Epithelial cell of proximal tubule (primary cell): ENCODE measurements at places on chromosomes 1 and 21.

DNA sequence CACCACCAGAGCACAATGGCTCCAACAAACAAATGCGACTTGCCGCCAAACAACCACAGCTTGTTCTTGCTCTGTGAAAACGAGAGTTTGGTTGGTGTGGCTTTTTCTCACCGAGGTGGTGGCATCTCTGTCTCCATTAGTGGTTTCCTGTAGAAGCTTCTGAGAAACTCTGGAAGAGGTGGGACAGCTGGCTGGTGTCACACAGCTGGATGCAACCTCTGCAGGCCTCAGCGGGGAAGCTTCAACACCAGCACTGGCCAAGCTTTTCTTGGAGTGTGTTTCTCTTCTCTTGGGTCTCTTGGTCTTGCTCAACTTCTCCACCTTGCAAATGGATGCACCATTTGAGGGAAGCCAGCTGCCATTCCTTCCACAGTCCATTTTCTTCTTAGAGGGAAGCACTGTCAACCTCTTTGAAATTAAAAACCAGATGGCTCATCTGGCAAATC, 124.8 kb downstream of the KCNN3 start:
- DNase-seq: no peak

DNA sequence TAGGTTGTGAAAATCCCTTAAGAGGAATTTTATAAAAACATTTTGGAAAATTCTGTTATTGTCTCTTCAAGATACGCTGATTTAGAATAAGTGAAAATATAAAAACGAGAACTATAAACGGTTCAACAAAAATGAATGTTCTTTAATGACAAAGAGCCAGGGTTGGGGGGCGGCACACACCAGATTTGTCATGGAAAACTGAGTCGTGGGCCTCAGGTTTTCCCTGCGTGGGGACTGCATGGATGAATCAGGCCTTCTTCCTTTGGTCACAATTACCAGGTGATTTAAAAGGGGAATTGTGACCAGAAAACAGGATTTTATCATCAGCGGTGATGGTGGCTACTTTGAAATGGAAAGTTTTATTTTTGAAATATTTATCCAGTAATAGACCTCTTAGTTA, 8.6 kb downstream of the LHX4 start:
- no peak for DNase-seq

DNA sequence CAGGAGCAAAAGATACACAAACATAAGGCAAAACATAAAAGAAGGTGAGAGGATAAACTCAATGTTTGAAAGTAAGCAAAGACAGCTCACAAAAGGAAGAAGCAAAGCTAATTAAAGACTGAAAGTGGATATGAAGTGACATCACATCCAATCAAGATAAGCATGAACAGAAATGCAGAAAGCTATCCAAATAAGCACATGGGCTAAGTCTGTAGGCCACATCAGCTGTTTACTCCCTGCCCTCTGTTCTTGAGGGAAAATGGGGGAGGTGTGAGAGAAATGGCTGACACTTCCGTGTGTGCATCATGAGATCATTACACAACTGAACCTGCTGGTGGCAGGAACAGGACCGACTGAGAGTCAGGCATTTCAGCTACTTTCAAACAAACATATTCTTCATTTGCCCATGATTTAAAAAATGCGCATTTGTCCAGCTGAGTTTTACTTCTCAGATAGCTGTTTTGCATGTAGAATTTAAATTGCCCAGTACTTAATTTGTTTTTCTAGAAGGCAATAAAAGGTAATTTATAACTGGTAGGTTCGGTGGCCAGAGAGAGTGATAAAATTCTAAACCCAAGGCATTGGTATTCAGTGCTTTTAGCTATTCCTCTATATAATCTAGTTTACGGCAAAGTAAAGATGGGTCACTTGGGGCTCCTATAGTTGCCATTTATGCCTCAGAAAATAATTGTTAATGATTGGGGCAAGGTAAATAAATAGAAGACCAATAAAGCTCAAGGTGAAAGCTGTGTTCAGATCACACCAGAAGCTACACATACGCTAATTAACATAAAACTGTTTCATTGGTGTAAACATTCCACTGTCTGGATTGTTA, 27.2 kb upstream of the MAN1A2 start:
- peak; percentile 69 for DNase-seq

DNA sequence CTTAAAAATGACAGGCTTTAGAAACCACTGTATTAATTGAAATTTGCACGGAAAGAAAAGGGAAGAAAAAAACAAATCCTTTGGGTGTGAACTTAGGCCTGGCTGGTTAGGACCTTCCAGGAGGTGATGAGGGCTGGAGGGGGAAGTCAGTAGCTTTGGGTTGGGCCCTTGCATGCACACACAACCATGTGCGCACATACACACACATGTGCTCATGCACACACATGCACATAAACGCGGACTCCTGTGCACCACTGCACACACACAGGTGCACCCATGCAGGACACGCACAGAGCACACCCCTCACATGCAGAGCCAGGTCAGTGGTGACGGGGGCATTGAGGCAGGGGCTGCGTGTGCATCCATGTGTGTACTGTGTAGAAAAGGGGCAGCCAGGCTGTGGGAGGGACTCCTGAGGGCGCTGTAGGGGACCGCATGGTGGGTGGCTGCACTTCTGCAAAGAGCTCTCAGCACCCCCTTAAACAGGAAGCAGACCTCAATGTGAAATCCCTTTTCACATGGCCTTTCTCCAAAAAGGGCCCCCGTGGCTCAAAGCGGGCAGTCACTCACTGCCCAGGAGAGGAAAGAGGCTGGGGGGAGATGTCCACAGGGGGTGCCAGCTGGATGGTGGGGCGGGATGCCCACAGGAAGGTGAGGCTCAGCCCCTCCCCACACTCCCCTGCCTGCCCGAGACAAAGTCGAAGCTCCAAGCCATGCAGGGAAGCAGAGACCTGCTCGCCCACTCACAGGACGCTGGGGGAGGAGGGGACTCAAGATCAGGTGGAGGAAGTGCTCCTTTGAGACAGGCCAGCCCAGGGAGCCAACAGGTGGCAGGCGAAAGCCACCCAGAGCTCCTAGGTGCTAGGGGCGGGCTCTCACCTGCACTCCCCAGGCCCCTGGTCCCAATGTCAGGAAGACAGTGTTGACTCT, 95.2 kb downstream of the ITPKB start:
- DNase-seq: no peak

- DNase-seq: no peak
Measured at GRCh38 chr1:152343006-152343405, 16.8 kb downstream of the FLG2 start.

DNA sequence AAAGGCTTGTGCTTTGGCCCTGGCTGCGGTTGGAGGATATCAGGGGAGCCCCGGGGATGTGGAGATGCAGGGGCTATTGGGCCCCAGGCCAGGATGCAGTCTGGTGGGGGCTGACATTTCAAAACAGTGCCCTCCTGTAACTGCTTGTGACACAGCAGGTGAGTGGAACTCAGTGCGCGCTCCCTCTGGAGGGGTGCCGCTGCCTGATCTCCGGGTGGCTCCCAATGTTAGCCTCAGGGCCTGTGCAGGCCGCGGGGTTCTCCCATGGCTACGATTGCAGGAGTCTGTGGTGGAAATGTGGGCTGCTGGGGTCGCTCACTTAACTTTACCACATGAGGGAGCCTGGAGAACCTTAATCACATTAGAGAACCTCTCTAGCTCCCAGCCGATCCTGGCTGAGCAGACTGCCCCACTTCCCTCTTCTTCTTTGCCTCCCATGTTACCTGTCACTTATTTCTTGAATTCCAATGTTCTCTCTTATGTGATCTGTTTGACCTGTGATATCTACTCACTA, 163.2 kb downstream of the FMN2 start:
- no peak for DNase-seq

DNA sequence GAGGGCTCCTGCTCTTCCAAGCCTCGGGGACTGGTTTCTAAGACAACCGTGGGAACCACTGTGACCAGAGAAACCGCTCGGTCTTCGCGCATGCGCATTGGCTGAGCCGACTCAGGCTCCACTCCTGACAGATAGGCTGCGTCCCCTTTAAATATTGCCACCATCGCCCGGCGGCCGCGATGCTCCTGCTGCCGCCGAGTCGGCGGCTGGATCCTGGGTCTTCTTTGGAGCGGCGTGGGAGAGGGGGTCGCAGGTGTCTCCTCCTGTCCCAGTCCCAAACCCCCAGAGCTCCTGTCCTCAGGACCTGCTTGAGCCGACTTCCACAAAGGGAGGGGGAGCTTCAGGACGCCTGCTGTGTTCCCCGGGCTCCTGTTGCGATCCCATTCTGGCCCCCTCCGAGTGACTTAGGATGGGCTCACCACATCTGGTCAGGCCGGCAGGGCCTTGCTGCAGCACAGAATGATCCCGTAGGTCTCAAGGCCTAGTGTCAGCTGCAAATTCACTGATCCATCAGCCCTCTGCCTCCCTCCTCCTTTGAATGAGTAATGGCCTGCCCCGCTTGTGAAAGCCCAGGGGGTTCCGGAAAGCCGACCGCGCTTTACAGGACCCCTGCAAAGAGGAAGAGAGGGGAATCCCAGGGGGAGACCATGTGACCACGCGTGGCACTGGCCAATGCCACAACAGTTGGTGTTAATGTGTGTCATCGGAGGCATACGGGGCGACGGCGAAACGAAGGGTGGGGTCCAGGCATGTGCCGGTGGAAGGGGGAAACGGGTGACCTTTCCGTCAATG, 683.2 kb upstream of the TPTE start:
- no peak for DNase-seq

DNA sequence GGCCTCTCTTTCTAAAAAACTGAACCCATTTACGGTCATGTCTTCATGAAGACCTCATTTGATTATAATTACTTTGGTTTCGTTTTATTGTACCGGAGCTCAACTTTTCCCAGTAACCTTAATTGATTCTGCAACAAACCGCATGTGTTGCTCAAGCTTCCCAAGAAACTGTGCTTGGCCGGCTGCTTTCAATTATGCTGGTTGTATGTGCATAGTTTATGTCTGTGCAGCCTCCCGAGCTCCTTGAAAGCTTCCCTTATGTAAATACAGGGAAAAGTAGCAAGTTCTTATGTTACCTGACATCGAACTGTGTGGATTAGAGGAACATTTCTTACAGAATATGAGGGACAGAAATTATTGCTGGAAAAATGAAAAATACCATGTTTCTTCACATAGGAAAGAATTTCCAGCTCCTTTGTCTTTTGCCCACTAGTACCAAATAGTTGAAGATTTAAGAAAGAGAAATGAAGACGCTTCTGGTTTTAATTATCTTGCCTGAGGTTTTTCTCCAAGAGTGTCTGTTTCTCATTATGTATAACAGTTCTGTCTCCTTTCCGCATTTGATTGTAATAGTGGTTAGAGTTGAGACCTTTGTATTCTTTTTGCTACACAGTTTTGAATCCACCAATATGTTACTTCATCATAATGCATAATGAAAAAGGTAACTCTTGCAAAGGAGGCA, 2.1 kb downstream of the VCAM1 start:
- DNase-seq: no peak

- DNase-seq: no peak
Measured at GRCh38 chr1:240194120-240194519, 102.4 kb downstream of the FMN2 start.

DNA sequence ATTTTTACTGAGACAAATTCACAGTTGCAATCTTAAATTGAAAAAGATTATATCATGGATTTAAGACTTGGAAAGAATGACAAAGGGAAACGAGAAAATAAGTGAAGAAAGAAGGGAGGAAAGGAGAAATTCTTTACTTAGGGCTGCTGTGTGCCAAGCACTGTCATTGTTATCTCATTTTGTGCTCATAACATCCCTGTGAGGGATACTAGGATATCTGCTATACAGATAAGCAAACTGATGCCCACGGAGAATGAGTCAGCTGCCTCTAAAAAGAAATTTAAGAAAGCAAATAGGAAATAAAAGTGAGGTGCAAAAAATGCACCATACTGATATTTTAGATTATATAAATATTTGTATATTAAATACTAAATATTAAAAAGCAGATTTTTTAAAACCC, 183.6 kb upstream of the NR5A2 start:
- DNase-seq: no peak

DNA sequence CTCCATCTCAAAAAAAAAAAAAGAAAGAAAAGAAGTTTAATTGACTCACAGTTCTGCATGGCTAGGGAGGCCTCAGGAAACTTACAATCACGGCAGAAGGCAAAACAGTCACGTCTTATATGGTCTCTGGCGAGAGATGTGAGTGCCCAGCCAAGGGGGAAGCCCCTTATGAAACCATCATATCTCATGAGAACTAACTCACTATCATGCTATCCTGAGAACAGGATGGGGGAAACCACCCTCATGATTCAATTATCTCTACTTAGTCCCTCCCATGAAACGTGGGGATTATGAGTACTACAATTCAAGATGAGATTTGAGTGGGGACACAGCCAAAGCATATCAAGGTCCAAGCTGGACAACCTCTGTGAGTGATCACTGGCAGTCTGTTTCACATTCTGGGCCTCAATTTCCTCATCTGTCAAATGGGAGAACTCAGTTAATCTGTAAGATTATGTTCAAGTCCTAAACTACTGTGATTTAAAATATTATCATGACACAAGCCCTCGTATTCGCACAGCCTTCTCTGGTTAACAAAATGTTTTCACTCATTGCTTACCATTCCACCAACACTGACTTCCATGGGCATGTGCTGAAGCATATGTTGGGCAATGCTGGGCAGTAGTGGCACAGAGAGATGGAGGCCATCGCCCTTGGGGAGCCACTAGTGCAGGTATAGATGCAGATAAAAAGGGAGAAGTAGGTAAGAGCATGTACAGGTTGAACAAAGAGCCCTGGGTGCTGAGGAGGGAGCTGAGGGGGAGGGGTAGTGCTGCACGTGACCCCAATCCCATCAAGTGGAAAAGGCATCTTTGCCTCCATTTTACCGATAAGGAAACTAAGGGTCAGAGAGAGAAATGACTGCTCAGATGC, 46.2 kb upstream of the SLC2A1 start:
- no peak for DNase-seq

DNA sequence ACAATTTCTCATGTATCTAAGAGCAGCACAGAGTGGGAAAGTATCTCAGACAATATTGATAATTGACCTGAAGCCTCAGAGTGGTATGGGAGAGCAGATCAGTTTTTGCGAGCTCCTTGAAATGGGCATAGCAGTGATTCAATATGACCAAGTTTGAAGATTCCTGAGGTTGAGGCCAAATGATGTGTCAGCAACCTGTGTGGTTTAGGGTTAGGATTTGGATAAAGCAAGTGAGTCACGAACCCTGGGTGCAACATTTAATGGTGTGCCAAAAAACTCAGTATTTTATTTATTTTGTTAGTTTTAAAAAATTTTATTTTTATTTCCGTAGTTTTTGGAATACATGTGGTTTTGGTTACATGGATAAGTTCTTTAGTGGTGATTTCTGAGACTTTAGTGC, 92.5 kb upstream of the C21orf91 start:
- DNase-seq: no peak

- DNase-seq: no peak
Measured at GRCh38 chr21:23822760-23823159, 1784.5 kb downstream of the MRPL39 start.
